ENCODE measurements at places on chromosomes 3 and 15. TPM values are rescaled to one million over a fixed set of nuclear protein-coding genes. Genes with fewer than 3 reads are reported as not detected.

ZNF80 gene
- total RNA-seq, result 0.29 TPM

- peak; percentile 72 for ATAC-seq
These were observed 278.6 kb downstream of the UBE2E2 start for GRCh38 chr3:23481616-23482278.

GRCh38 chr15:101296418-101297405, 1.7 kb upstream of the SNRPA1 start:
- no peak for ATAC-seq

DNA sequence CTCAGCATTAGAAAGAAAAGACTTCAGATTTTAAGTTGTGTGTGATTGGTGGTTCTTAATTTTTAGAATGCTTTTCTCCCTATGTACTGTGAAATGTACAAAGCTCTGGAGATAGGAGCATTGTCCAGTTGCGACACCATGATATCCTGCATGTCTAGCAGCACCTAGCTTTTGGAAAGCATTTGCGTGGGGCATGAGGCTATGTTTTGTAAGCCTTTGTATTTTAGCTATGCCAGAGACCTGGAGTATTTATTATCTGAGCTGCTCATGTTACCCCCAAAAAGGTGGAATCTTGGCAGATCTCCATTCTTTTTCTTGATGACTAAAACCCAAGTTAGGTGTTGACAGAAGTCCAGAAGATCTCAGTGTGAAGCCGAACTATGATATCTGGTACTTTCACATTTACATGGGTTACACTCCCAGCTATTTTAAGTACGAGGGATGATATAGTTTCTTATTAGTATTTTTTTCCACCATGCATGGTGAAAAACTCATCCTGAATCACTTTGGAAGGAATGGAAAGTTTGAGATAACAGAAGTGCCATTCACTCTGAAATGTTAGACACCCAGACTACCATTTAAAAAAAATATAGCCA, 126.7 kb upstream of the SAMMSON start:
- no peak for ATAC-seq

- ATAC-seq, result no peak
These were observed 3.4 kb upstream of the DOCK3 start for GRCh38 chr3:50671331-50671730.
